ENCODE measurements at places on chromosomes 5 and 9.

DNA sequence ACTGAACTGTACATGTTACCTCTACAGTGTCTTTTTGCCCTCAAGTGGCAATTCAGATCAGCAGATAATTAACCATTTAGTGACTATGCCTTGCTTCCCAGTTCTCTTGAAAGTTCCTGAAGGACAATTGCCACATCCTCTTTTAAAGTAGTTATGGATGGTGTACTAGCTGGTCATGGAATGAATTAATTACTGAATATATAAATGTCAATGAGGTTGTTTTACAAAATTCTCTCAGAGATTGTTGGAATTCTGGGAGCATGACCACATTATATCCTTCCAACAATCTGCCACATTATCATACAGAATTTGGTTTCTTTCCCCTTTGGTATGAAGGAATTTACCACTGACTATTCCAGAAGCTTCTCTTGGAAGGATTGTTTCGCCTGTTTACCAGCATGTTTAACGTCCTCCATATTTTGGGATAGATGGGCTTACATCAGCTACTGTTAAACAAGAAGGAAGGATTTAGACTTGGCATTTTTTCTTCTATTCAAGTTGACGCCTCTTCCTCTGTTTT is 176.4 kb downstream of the CD180 start:
- DNase-seq = no peak

DNA sequence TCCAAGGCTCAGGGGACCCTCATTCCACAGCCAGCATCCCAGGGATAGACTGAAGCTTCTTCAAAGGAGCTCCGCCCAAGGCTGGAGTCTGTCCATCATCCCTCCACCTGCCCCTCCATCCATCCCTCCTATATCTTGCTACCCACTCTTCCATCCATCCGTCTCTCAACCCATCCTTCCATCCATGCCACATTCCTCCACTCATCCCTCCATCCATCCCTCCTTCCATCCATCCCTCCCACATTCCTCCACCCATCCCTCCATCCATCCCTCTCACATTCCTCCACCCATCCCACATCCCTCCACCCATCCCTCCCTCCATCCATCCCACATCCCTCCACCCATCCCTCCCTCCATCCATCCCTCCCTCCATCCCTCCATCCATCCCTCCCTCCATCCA is 5.5 kb upstream of the VAV2 start:
- DNase-seq = no peak

DNA sequence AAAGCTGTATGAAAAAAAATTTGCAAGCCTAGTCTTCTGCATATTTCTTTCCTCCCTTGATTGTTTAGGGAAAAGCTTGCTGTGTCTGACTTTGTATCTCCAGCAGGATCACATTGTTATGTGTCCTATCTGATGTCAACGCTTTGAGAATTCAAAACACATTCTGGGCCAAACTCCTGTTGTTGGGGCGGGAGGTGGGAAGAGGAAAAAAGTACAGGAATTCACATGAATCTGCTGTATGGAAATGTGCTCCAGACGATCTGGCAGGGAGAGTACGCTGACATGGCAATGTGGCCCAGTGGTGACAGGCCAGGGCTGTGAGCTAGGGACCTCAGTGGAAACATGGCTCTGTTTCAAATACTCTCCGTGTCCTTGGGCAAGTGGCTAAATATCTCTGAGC is 87.4 kb upstream of the GNA14 start:
- DNase-seq = no peak

DNA sequence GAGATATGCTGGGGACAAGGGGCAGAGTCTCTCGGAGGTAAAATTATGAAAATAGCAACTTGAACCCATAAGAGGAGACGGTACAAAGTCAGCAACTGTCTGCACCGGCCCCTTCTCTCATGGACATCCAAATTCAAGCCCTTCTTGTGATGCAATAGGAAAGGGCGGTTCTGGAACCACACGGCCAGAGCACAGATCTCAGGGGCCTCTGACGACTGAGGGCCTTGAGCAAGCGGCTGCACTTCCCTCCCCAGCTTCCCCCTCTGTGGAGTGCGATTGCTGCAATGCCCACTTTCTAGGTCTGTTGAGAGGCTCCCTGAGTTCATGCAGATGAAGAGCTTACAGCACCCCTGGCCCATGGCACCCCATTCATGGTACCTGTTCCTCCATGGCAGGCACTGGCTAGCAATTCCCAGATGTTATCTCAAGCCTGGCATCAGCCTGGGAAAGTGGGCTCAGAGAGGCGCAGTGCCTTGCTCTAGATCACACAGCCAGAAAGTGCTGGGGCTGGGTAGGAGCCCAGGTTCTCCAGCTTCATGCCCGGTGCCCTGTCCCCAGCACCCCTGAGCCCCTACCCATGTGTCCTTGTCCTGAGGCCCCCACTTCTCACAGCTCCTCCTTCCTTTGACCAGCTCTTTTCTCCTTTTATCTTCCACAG is 17.7 kb upstream of the CPLX2 start:
- DNase-seq = no peak

- DNase-seq = no peak
Measured at GRCh38 chr9:94805585-94805984, 79.1 kb downstream of the AOPEP start.

GRCh38 chr9:127224178-127224882 is 40.2 kb upstream of the GARNL3 start:
- DNase-seq = peak; percentile 94

GRCh38 chr5:156694598-156694997 is 155.5 kb upstream of the PPP1R2B start:
- no peak for DNase-seq

DNA sequence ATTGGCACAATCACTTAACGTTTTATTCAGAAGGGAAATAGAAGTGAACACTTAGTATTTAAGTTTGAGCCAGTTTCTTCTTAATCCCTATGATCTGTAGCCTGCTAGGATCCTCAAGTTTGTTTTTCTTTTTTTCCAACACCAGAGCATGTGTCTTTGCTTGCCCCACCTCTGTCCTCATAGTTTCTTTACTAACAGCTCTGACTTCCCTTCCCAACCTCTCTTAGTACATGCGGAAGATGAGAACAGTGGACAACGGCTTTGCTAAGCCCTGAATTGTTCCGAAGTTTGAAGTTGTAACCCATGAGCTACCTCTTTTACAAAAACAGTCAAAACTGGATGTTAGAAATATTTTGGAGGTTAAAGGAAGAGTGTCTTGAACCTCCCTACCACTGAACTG is 61.7 kb upstream of the TAF11L2 start:
- DNase-seq = no peak

GRCh38 chr5:1399737-1400136 is 45.5 kb downstream of the SLC6A3 start:
- DNase-seq = no peak

GRCh38 chr9:87327575-87328125 is 170.0 kb upstream of the DAPK1 start:
- DNase-seq = no peak

GRCh38 chr5:74082512-74083055 is 456.6 kb downstream of the ARHGEF28 start:
- no peak for DNase-seq

DNA sequence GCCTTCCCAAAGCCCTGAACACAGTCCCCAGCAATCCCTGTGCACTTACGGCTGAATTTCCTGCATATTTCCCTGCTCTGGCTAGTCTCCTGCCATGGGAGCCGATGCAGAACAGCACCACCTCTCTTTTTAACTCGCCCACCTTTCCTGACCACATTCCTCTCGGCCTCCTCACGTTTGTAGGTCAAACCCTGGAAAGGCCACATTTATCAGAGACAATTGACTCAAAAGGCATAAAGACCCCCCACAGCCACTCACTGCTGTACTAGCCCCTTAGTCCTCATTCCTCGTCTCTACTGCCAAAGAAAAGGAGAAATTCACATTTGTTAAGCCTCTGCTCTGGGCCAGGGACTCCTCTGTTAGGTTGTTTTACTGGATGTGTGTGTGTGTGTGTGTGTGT is 43.6 kb downstream of the ENC1 start:
- no peak for DNase-seq

DNA sequence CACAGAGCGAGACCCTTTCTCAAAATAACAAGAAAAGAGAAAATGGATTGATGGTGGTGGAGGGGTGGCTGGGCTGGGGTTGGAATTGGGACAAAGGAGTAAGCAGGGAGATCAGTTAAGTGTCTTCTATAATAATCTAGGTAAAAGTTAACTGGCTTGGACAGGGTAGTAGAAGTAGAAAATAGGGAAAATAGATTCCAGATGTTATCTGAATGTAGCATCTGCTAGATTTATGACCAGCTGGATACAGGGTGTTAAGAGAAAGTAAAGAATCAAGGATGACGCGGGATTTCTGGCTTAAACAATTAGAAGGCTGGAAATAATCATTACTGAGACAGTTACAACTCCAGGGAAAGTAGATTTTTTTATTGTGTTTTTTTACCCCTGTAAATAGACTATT is 13.0 kb downstream of the PPP6C start:
- DNase-seq = no peak

- DNase-seq = no peak
Measured at GRCh38 chr9:4987961-4988421, 2.9 kb downstream of the JAK2 start.

GRCh38 chr5:139473565-139473964 is 2.8 kb downstream of the SMIM33 start:
- DNase-seq = no peak

- DNase-seq = no peak
Measured at GRCh38 chr5:141864371-141865370, 13.5 kb downstream of the PCDH1 start.

GRCh38 chr9:38681747-38682227 is 38.1 kb downstream of the FAM240B start:
- no peak for DNase-seq

DNA sequence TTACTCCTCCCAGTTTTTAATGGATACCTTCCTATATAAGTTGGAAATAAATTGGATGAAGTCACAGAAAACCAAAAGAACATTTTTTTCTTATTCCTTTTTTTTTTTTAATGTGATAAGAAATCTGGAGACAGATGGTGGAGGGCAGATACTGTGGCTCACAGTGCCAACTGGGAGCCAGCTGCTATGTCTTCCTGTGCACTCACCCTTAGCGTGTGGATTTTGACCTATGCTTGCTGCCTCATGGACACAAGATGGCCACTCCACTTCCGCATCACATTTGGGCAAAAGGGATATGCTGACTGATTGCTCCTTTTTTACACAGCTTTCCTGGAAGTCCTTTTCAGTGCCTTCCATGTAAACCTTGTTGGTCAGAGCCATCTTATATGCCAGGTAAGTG is 342.6 kb downstream of the MAN2A1 start:
- no peak for DNase-seq

GRCh38 chr9:109198736-109199382 is 31.8 kb upstream of the FRRS1L start:
- no peak for DNase-seq

DNA sequence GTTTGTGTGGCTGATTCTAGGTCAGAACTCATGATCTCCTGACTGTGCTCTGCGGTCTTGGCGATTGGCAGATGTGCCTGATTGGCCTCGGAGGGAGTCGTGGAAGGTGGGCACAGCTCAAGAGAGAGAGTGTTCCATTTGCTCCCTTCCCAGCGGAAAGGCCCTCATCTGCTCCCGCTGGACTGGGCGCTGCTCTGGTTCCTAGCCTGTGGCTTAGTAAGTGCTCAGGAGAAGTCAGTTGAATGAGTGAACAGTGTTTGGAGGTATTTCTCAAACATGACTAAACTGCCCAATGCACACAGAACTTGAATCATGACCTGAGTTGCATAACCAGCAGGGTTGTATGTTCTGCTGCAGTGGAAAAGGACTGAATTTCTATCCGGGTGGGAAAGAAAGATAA is 120.2 kb upstream of the PITX1 start:
- no peak for DNase-seq

DNA sequence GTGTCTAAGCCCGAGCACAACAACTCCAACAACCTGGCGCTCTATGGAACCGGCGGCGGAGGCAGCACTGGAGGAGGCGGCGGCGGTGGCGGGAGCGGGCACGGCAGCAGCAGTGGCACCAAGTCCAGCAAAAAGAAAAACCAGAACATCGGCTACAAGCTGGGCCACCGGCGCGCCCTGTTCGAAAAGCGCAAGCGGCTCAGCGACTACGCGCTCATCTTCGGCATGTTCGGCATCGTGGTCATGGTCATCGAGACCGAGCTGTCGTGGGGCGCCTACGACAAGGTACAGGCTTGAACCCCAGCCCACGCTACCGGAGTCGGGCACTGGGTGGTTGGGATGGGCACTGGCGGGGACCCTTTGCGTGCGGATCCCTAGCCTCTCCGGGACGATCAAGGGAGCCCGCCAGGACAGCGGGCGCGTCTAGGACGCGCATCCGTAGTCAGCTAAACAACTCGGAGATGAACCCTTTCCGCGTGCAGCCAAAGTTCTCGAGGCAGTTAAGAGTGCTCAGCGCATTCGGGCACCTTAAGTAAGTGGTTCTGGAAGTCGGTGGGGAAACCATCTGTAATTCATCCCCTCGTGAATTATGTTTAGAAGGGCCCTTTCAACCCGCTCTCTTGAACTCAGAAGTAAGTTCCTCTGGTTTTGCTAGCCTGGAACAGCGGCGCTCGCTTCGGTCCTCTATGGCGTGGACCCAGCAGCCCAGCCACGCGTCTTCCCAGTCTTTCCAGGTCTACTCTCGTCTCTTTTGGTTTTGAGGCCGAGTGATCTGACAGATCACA is 1.3 kb downstream of the KCNN2 start:
- DNase-seq = no peak

- DNase-seq = no peak
Measured at GRCh38 chr5:102659151-102659550, 96.0 kb upstream of the PAM start.

DNA sequence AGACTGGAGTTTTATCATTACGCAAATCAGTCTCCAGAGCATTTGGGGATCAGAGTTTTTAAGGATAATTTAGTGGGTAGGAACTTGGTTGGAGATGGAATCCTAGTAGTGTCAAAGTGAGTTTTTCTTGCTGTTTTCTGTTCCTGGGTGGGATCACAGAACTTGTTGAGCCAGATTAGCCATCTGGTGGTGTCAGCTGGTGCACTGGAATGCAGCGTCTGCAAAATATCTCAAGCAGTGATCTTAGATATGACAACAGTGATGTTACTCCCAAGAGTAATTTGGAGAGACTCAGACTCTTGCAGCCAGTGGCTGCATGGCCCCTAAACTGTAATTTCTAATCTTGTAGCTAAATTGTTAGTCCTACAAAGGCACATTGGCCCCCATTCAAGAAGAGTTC is 1257.8 kb downstream of the MAT2B start:
- no peak for DNase-seq

DNA sequence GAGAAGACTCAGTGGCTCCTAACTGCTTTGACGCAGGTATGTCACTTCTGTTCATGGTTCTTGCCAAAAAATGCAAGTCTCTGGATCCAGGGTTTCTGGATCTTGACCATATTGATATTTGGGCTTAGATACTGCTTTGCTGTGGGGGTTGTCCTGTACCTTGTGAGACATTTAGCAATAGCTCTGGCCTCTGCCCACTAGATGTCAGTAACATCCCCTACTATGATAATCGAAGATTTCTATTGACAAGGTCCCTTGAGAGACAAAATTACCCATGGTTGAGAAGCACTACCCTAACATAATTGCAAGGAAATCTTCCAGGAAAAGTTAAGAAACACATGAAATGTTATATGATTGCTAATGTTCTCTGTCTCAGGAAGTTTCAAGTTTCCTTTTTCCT is 285.4 kb downstream of the TMEM232 start:
- DNase-seq = no peak

Data from GM12891 (cell line).